ENCODE measurements at places on chromosomes 12 and 14. TPM values are rescaled to one million over a fixed set of nuclear protein-coding genes. Genes with fewer than 3 reads are reported as not detected.

DNA sequence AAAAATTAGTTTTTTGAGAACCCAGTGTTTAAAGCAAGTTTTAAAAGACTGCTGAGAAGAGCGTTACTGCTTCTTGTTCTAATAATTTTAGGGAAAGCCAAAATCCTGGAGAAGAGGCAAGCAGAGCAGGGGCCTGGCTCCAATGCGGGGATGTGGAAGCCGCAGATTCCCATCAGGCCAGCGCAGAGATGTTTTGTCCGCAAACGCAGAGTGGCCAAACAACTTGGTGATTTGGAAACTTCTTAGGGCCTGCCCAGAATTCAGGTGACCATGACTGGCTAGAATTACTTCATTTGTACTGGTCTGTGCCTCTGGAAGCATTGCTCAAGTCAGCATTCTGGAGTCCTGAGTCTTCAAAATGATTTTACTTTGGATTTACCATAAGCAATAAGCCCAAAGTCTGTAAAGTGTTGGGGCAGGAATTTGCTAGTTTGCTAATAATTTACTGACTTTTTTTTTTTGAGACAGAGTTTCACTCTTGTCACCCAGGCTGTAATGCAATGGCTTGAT is 208.4 kb downstream of the PPM1H start:
- no peak for DNase-seq

DNA sequence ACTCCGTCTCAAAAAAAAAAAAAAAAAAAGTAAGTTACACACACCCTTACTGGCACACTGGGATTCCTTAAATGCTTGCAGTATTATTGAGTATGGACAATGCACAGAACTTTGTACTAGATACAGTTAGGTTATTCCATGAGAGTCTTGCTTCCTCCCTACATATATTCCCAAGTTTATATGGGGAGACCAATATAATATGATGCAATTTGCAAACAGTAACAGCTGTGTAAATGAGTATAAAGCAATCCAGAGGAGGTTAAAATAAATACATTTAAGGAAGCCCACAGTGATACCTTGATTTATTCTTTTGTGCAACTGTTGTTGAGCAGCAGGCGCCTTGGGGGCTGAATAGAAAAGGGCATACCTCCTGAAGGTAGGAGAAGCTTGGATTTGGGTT is 26.6 kb downstream of the RASSF3 start:
- DNase-seq = no peak

DNA sequence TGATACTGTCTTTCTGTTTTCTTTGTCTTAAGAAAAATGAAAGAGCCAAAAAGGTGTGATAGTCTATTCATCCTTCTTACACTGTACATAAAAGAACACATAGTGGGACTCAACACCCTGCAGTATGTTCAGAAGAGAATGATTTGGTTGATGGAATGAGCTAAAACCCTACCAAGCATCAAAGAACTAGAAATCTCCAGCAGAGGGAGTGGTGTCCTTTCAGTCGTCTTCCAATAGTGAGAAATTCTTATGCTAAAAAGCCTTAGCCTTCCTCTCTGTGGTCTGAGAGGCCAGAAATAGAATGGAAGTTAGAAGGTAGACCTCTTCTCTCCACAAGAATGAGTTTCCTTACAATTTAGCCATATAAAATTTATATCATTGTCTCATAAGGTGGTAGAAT is 393.4 kb upstream of the SEL1L start:
- DNase-seq = no peak

SOS2 gene
- total RNA-seq = 23.8 TPM

PLD4 gene
- total RNA-seq = 0.17 TPM

ZC2HC1C gene
- total RNA-seq = 1.5 TPM

All from fibroblast of lung (primary cell).